ENCODE measurements at places on chromosomes 1 and 21. TPM values are rescaled to one million over a fixed set of nuclear protein-coding genes. Genes with fewer than 3 reads are reported as not detected.

- DNase-seq: peak; percentile 36
These were observed 841 bp downstream of the SNX27 start for GRCh38 chr1:151612501-151613281.

GRCh38 chr1:34845131-34845901 is 14.2 kb downstream of the SMIM12 start:
- DNase-seq: no peak

DNA sequence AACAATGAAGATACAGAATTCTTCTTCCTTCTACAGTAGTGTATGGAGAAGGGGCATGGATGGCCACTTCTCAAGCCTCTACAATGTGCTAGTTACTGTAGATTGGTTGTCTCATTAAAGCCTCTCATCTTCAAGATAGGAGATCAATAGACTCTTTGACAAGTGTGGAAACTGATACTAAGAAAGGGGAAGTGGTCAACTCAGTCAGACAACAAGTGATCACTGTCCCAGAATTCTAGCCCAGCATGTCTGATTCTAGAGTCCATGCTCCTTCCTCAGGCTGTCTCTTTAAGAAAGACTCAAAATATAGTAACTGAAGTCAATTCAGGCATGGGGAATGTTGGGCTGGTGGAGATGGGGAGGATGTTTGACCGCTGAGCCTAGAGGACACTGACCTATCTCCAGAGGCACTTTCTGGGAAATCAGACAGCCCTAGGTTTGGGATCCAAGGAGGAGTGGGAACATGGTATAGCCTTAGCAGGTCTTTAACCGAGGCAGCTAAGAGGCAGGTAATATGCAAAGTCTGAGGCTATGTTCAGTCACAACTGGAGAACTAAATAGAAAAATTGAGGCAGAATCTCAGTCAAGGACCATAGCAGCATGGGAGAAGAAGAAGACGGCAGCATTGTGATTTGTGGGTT is 39.3 kb upstream of the EYA3 start:
- DNase-seq: no peak

DNA sequence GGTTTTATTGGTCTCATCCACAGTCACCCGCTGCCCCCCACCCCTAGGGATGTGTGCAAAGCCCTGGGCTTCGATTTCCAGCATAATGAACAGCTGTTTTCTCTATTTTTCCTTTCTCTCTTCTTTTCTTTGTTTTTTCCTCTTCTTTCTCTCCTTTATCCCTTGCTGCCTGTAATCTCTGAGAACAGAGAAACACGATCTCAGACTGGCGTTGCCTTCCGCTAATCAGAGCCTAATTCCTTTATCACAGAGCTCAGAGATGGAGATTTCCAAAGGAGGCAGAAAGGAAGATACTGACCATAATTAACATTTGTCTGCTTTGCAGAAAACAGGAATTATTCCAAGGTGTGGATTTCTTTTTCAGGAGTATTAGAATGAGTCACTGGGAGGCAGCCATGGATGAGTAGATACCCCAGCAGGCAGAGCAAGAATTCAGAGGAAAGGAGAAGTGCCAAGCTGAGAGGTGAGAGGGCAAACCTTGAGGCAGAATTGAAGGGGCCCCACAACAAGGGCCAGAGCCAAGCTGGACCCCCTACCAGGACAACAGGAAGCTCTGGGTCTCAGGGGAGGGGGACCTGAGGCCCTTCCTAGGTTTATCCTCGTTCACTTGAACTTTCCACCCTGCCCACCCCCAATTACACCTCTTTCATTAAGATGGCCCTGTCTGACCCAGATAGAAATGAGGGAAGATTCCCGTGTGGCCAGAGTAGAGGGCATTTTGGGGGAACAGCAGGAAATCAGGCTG is 33.3 kb downstream of the MATN1 start:
- DNase-seq: no peak

DNA sequence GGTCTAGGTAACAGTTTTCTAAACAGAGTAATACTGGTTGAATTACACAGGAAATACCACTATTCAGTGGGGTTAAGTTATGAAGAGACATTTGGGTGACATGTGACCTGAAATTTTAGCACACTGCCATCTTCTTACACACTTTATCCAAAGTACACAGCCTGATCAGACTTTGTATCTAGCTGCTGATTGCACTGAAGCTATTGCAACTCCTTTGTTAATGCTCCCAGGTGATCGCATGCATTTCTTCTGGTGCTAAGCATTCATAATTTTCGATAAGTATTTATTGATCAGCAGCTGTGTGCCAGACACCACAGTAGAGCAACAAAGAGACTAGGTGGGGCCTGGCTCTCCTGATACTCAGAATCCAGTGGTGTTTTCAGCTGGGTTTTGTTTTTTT is 52.4 kb downstream of the AK4 start:
- DNase-seq: no peak

DNA sequence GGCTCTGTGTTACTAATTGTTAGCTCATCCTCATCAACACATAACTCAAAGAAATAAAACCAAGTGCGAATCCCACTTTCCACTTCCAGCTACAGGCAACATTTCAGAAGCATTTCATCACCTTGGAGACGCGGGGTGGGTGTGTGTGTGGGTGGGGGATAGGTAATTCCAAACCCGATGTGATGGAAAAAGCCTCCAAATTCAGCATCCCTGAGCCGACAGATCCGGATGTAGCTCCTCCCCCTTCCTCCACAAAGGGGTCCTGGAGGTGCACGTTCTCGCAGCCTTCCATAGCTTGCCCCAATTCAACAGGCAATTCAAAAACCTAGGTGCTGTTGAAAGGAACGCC is 486 bp downstream of the HSPA13 start:
- DNase-seq: no peak

DNA sequence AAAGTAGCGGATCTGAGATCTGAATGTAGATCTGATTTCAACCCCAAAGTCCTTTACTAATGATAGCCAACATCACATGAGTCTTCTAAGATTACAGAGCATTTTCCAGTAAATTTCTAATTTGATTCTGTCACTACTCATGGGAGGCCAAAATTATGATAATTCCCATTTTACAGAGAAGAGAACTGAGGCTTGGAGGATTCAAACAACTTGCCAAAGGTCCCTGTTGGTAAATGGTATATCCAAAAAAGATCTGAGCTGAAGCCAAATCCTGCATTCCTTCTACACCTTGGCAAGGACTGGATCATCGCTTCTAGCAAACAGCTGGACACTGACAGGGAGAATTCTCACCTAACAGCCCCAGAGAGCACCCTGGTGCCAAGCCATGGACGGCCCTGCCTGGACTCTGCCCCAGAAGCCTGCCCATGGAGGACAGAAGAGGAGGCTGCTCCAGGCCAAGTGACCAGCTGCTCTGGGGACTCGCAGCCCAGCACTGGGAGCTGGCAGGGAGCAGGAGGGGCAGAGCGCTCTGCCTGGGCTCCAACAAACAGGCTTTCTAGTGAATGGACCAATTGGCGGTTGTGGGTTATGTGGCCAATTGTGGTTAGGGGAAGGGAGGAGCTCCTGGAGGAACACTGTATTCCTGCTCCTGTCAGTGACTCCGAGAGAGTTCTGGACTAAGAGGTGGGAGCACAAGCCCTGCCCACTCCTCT is 6.4 kb upstream of the CSF1 start:
- DNase-seq: no peak

Gene CELA2A
- not detected for total RNA-seq

Gene TNNI3K
- total RNA-seq: not detected

Gene HES2
- total RNA-seq: 14.1 TPM
